MCF 10A (cell line): ENCODE measurements at places on chromosomes 2 and 18. TPM values are rescaled to one million over a fixed set of nuclear protein-coding genes. Genes with fewer than 3 reads are reported as not detected.

The E2F6 gene
- total RNA-seq = 16.1 and 16.6 TPM in 2 replicates

The ASB18 gene
- not detected in 2 replicates for total RNA-seq

The DSG1 gene
- not detected in 2 replicates for total RNA-seq

- no peak for DNase-seq
Measured at GRCh38 chr2:218547978-218548377, 20.2 kb downstream of the USP37 start.
